Activated CD4-positive, alpha-beta memory T cell treated with anti-CD3 and anti-CD28 coated beads, Interleukin-2, amount 10 ng/mL, durations not matched to agents 7 days and 5 days (primary cell): ENCODE measurements at places on chromosomes 2 and 18. TPM values are rescaled to one million over a fixed set of nuclear protein-coding genes. Genes with fewer than 3 reads are reported as not detected.

- H3K36me3 ChIP-seq, result no peaks in the 10 kb centered on the region
- H3K27ac ChIP-seq, result no peak overlapping the region
- no peak overlapping the region for H3K4me3 ChIP-seq
- no peaks in the 10 kb centered on the region for H3K4me1 ChIP-seq
These were observed 7.5 kb downstream of the MYO1B start for GRCh38 chr2:191252699-191253098.

GRCh38 chr2:224875153-224875552 is 159.0 kb upstream of the CCDC195 start:
- H3K27me3 ChIP-seq, result no peaks in the 10 kb centered on the region
- peaks cover 93% of the 10 kb centered on the region for H3K36me3 ChIP-seq

- no peak overlapping the region for H3K4me3 ChIP-seq
- H3K27ac ChIP-seq, result no peak overlapping the region
- DNase-seq, result no peak
- H3K4me1 ChIP-seq, result peaks cover 30% of the 10 kb centered on the region
- no peaks in the 10 kb centered on the region for H3K27me3 ChIP-seq
These were observed 69.4 kb upstream of the TAF1B start for GRCh38 chr2:9773903-9774239.

- no peak overlapping the region for H3K27ac ChIP-seq
- no peaks in the 10 kb centered on the region for H3K27me3 ChIP-seq
- peaks cover 70% of the 10 kb centered on the region for H3K36me3 ChIP-seq
- DNase-seq, result no peak
- H3K4me1 ChIP-seq, result peaks cover 5% of the 10 kb centered on the region
These were observed 18.4 kb downstream of the MREG start for GRCh38 chr2:215994911-215995310.

DNA sequence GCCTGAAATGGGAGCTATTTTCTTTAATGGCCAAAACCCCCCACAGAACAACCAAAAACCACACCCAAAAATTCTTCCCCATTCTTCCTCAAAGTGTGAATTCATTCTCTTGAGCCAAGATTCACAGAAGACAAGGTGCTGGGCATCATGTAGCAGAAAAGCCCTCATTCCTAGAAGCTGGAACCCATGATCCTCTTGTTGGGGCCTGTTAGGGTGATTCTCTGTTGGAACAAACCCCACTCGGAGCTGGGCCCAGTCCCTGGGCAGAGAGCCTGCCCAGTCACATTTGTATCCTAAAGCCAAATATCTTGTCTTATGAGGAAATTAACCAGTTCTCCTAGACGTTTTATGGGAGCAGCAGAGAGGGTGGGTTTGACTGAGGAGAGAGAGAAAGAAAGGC is 22.8 kb upstream of the VPS4B start:
- H3K4me1 ChIP-seq, result no peaks in the 10 kb centered on the region
- H3K4me3 ChIP-seq, result no peak overlapping the region
- no peak overlapping the region for H3K27ac ChIP-seq
- no peaks in the 10 kb centered on the region for H3K36me3 ChIP-seq
- no peak for DNase-seq

DNA sequence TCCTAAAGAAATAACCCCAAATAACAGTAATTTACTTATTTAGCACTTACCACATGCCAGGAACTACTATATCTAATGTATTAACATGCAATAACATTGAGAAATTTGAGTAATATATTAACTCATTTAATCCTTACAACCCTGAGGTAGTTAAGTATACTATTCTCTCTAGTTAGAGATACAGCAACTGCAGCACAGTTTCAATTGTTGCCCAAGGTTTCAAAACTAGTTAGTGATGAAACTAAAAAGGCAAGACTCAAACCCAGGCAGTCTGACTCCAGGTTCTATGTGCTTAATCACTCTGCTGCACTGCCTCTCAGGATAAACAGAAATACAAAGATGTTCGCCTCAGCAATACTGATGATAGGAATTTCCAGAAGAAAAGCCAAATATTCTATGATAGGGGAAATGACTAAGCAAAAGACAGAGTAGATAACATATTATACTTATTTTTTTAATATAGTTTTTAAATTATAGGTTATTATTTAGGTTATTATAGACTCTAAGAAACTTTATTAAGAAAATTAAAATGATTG is 88.0 kb downstream of the SS18 start:
- H3K27me3 ChIP-seq, result no peaks in the 10 kb centered on the region
- H3K36me3 ChIP-seq, result no peaks in the 10 kb centered on the region
- DNase-seq, result no peak

DNA sequence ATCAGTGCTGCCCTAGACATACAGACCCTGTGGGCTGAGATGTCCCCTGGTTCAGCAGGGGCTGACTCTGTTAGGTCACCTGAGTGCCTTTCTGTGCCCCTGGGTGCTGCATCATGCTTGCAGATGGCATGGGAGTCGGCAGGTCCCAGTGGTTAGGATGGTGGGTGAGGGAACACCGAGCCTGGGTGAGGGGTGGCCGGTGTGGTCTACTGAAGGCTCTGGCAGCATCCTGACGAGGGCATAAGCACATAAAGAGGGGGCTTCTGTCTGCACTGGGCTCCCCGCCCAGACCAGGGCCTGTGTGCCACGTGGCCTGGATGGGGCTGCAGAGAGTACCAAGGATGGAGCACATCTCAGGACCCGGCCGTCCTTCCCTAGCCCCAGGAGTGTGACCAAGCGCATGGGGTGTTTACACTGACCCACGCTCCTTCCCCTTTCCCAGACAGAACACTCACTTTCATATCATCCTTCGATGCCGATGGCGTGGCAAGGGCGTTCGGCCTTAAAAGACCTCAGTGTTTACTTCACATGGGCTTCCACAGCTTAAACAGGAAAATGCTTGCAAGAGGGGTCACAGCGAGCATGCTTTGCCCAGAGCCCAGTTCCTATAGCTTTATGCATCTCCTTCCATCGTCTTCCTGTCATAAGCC is 115.1 kb downstream of the STPG4 start:
- H3K27me3 ChIP-seq, result no peaks in the 10 kb centered on the region
- peak overlapping the region; percentile 77 for H3K27ac ChIP-seq
- no peak for DNase-seq
- H3K36me3 ChIP-seq, result peaks cover 28% of the 10 kb centered on the region
- H3K4me1 ChIP-seq, result peaks cover 14% of the 10 kb centered on the region

- no peak for DNase-seq
- H3K36me3 ChIP-seq, result no peaks in the 10 kb centered on the region
- no peak overlapping the region for H3K4me3 ChIP-seq
- H3K27me3 ChIP-seq, result peaks cover 2% of the 10 kb centered on the region
- H3K4me1 ChIP-seq, result peaks cover 19% of the 10 kb centered on the region
These were observed 48.0 kb downstream of the TEX44 start for GRCh38 chr2:231640641-231641111.

DNA sequence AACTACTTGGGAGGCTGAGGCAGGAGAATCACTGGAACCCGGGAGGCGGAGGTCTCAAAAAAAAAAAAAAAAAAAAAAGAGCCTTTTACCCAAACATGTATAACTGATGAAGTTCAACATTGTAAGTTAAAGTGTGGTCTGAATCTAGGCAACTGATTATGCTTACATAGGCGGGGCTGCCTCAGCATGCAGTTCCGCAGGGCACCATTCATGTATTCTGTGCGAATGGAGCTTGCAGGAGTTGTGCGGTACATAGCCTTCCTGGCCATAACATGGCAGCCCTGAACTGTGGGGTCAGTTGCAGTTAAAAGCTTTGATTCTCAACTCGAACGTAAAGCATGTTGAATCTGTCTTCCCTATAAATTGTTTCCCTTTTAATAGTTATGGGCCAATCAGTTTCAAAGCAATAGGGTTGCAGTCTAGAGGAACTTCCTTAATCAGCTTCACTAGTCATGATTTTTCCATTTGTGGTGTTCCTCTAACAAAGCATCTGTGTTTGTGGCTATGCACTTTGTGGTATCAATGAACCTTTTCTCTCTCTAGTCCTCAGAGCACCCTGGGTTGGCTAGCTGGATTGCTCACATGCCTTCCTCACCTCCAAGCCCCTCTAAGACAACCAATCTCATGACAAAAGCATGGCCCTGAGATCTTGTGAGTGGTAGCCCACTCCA is 30.6 kb upstream of the CEP68 start:
- DNase-seq, result no peak
- no peak overlapping the region for H3K4me3 ChIP-seq
- H3K4me1 ChIP-seq, result peaks cover 1% of the 10 kb centered on the region
- peaks cover 16% of the 10 kb centered on the region for H3K36me3 ChIP-seq
- H3K27me3 ChIP-seq, result no peaks in the 10 kb centered on the region

GRCh38 chr18:6624271-6624660 is 105.2 kb upstream of the ARHGAP28 start:
- no peak for DNase-seq
- H3K27me3 ChIP-seq, result no peaks in the 10 kb centered on the region
- no peaks in the 10 kb centered on the region for H3K36me3 ChIP-seq
- no peak overlapping the region for H3K4me3 ChIP-seq

- no peaks in the 10 kb centered on the region for H3K36me3 ChIP-seq
- DNase-seq, result no peak
- H3K4me3 ChIP-seq, result no peak overlapping the region
- no peak overlapping the region for H3K27ac ChIP-seq
These were observed 83.3 kb downstream of the INSIG2 start for GRCh38 chr2:118171546-118171945.

DNA sequence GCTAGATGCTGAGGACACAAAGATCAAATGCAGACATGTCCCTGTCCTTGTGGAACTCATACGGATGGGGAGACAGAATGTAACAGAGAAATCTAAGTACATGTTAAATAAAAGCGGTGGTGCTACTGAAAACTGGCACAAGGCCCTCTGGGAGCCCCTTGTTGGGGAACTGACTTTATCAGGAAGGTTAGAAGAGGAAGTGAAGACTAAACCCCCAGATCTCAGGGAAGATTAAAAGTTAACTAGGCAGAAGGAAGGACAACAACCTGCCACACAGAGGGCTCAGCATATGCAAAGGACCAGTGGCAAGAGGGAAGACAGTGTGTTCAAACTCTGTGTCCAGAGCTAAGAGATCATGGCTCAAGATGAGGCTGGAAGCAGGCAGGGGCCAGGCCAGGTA is 4.8 kb downstream of the CACNB4 start:
- peaks cover 3% of the 10 kb centered on the region for H3K36me3 ChIP-seq
- peaks cover 10% of the 10 kb centered on the region for H3K4me1 ChIP-seq

DNA sequence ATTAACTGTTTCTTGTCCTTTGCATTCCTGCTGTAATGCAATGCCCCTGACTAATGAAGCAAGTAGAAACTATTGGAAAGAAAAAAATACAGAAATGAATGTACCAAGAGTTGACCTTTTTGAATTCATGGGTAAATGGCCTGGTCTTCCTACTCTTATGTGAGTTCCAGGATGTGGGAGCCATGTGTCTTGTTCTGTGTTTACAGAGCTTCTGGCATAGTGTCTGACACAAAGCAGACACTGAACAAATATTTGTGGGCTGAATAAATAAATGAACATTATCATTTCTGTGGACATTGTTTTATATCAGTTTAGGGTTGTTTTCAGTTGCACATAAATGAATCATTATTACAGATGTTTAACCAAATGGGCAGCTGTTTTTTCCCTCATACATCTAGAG is 155.5 kb downstream of the CD8B2 start:
- H3K27me3 ChIP-seq, result no peaks in the 10 kb centered on the region
- DNase-seq, result no peak

DNA sequence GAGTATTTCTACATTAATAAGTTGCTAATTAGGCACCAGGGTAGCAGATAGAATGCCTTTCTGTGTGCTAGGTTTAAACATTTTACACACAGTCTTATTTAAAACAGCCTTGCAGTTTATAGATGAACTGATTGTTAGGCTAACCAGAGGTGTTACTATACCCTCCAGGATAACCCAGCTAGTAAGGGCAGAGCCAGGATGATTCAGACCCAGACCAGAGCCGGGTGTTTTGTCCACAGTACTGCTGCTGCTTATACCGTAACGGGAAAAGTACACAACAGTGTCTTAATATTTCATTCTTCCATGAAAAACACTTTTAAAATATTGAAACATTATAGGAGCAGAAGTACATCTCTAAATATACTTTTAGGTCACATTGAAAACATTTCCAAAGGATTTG is 82.7 kb downstream of the MALT1 start:
- peaks cover 2% of the 10 kb centered on the region for H3K4me1 ChIP-seq
- no peak overlapping the region for H3K4me3 ChIP-seq
- peaks cover 21% of the 10 kb centered on the region for H3K36me3 ChIP-seq
- DNase-seq, result no peak
- peaks cover 6% of the 10 kb centered on the region for H3K27me3 ChIP-seq
- H3K27ac ChIP-seq, result no peak overlapping the region

GRCh38 chr2:84686783-84687476 is 170.6 kb downstream of the DNAH6 start:
- H3K4me1 ChIP-seq, result peaks cover 2% of the 10 kb centered on the region
- no peaks in the 10 kb centered on the region for H3K27me3 ChIP-seq
- H3K4me3 ChIP-seq, result no peak overlapping the region
- no peaks in the 10 kb centered on the region for H3K36me3 ChIP-seq

DNA sequence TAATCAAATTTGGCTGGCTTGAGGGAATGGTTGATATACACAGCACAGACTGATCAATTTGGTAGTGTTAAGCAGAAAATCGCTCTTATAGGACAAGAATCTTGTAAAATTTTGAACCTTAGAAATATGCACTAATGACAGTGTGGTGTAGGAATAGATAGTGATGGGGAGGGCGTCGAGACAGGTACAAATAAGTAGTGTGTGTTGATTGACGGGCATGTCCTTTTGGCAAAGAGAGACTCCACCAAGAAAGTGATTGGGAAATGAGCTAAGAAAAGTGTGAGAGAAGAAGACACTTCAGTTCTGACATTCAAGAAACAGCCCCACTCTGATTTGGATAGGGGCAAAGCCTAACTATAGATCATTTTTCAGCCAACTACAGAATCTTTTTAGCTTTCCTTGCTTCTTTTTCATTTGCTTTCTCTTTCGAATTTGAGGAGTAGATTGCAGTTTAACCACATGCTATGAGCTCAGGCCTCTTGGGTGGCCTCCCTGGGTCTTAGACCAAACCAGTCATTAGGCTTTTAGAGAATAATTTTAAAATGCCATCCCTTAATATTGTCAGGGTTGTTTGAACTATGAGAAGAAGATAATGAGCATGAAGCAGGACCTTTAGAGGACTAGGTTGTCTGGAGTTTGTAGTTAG is 127.1 kb downstream of the CERS6 start:
- no peak for DNase-seq
- peaks cover 12% of the 10 kb centered on the region for H3K4me1 ChIP-seq
- H3K27ac ChIP-seq, result no peak overlapping the region
- H3K4me3 ChIP-seq, result no peak overlapping the region

DNA sequence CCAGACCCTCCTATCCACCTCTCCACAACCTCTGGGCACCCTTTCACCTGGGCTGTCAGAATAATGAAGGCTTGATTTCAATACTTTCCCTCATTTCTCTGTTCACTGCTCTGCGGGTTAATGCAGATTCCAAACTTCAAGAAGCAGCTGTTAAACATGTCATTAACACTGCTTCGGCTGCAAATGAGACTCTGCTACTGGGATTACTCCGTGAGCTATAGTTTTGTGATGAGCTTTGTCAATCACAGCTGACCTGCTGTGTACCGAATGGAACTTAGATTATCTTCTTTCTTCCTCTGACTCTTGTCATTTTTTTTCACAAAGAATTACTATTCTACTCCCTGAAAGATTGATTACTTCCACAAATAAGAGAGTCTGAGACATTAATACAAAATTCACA is 160.5 kb downstream of the TMEM182 start:
- no peaks in the 10 kb centered on the region for H3K4me1 ChIP-seq
- H3K27me3 ChIP-seq, result no peaks in the 10 kb centered on the region
- no peaks in the 10 kb centered on the region for H3K36me3 ChIP-seq
- DNase-seq, result no peak

ZCCHC2 gene
- 51.7 TPM for total RNA-seq

AMER3 gene
- total RNA-seq, result not detected

LYPD6 gene
- total RNA-seq, result not detected

SLC5A7 gene
- total RNA-seq, result not detected

TMEM182 gene
- 2.2 TPM for total RNA-seq

C2orf68 gene
- total RNA-seq, result 48.8 TPM
